Bone marrow (tissue), 2 donors: ENCODE measurements at places on chromosomes 2 and 18.

DNA sequence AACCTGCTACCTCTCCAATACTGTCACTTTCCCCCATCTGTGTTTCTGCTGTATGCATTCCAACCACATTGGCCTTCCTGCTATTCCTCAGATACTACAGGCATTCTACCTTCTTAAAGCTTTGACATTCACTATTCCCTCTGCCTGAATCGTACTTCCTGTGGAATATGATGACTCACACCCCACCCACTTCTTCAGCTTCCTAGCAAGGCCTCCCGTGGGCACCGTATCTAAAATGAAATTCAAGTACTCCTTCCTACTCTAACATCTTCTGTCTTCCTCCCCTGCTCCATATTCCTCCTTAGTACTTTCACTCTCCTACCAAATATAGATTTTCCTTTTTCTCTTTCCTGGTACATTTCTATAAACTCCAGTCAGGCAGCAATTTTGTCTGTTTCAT, 710.4 kb downstream of the RNF144A start:
- DNase-seq, result no peak

DNA sequence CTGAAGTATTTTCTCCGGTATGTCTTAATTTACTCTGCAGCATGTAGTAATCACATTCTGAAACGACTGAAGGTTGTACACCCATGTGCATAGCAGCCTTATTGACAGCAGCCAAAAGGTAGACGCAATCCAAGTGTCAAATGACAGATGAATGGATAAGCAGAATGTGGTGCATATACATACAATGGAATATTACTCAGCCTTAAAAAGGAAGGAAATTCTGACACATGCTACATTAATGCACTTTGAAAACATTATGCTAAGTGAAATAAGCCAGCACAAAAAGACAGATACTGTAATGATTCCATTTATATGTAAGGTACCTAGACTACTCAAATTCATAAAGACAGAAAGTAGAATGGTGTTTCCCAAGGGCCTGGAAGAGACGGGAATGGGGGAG, 88.0 kb upstream of the EFEMP1 start:
- DNase-seq, result no peak

- no peak for DNase-seq
Measured at GRCh38 chr18:48913201-48913600, 37.6 kb downstream of the SMAD7 start.

- no peak for DNase-seq
Measured at GRCh38 chr2:105804266-105804665, 59.6 kb downstream of the NCK2 start.

DNA sequence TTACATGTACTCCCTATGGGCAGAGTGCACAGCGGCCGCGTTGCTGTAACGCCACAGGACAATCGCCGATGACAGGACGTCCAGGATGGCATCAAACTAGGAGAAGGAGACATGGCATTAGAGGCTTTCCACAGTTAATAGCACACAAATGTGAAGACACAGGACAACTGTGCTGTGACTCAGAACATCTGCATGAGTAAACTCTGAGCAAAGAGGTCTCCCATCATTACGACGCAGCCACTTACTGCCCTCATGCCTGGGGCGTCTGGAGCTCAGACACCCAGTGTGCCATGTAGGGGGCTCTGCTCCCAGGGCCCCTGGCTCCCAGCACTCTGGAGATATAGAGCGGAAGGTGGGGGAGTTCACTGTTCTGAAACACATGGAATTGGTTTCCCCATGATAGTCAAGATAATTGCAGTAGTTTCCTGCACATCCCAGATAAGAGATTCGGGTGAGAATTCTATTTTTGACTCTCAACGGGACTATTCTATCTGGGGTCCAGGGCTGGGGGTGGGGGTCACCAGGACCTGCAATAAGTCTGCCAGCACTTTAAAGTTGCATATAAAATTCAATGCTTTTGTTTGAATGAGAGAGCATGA, 168.1 kb downstream of the TMEM163 start:
- DNase-seq, result no peak

DNA sequence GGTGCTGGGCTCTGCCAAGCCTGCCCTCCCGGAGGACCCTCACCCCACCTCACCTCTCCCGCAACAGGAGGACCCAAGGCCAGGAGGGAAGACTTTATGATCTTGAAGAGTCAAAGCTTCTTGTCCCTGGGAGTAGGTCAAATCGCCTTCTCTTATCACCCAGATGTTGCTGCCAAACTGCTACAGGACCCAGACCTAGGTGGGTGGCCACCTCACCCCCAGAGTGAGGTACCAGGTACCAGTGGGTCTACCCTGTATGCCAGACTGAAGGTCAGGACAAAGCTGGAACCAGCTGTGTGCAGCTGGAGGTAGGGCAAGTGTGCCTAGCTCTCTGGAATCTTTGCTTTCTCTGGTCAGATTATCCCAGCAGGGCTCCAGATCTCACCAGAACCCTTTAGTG, 197.2 kb downstream of the ZFP36L2 start:
- DNase-seq, result no peak

- DNase-seq, result no peak
Measured at GRCh38 chr2:208112969-208113368, 11.4 kb downstream of the CRYGD start.

- no peak for DNase-seq
Measured at GRCh38 chr2:145412155-145412554, 892.2 kb upstream of the ZEB2 start.

DNA sequence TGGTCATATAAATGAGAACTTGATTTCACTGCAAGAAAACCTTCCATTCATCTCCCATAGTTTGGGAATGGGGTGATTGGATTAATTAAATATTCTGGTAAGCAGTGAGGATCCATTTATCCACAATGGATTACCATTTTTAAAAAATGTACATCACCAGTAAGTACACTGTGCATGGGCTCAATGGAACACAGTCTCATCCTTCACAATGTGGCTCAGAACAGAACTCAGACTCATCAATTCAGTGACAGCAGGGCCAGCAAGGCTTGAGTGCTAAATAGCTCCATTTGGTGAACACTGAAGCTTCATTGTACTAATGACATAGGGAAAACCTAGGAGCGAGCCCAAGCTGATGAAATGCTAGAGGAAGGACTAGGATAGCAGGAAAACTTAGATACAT, 223.8 kb downstream of the CMPK2 start:
- no peak for DNase-seq

DNA sequence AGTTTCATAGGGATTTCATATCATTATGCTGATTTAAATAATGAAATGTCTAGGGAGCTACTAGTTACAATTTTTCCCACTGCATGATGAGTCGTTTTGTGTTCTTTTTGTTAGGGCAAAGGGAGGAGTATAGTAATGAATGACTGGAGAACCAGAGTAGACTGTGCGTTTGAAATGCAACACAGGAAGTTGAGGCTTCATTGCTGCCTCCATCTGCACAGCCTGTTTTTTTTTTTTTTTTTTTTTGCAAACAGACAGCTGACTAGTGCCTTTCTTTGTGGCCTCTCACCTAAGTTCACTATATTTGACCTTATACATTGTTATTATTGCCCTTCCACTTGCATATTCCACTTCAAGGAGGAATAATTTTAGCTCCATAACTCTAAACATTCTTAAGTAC, 286.7 kb upstream of the LRRTM1 start:
- DNase-seq, result no peak

DNA sequence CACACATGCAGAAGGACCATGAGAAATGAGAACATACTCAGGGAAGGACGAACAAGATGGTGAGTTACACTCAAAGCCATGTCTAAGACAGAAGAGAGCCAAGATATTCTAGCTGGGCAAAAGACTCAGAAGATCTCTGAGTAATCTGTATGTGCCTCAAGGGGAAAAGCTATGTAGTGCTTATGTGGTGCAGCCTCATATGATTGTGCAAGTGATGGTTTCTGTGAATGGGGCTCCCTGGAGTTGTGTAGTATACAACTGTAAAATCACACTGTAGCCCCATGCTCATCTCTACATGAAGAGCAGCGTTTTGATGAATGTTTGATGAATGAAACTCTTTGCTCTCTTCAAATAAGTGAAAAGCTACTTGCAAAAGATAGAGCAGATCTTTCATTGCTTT, 57.5 kb downstream of the OSR1 start:
- DNase-seq, result no peak

DNA sequence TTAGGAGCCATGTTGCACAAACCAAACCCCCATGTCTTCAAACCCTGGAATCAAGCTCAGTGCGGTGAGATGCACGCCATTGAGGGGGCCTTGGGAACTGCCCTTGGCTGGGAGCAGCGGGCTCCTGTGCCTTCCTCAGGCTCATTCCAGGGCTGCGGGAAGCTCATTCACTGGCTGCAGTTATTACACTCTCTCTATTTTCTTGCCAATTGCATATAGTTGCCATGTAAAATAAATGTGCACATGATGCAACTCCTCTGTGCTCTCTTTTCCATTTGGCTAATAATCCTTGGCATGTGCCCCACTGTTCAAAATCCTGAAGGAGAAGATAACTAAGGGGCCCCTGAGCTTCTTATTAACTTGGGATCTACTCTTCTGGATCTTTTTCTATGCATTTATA, 74.7 kb downstream of the KCTD1 start:
- no peak for DNase-seq

DNA sequence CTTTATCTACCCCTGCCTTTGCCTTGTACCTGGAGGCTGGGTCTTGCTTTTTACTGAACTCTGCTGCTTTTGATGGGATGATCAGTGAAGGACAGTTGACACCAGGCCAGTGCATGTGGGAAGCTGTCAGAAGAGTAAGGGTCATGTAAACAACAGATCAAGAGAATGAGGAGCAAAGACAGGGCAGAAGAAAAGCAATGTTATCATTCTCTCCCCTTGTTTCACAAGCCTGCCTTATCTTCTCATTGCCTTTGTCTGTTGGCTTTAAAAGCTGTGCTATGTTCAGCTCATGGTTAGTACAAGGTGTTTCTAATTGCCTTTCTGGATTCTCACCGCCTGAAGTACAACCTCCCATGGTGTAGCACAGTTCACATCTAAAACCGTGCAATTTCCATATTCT, 27.6 kb downstream of the LYPD1 start:
- no peak for DNase-seq

- no peak for DNase-seq
Measured at GRCh38 chr2:10493634-10494281, 45.6 kb upstream of the ODC1 start.

DNA sequence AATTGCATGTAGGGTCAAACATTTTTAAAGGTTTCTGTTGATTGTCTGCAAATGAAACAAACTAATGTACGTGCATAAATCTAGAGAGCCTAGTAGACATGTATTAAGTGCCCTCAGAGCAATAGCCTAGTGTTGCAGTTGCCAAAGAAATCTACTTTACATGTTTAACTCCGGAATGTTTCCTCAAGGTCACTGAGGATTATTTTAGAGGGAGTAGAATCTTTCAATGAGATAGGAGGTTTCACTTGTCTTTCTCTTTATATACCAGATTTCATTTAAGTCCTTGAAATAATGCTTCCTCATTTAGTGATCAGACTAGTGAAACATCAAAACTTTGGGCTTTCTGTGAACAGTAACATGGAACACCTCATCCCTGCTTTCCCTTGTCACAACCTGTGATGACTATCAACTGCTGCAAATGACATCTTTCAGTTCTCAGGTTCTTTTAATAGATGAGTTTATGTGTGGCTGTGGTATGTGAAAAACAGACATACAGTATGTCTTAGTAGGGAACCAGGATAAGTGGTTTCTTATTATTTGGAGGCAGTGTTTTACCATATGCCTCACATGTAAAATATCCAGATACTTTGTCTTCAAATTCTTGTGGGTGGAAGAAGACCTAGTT, 5.5 kb downstream of the UBE2E3 start:
- DNase-seq, result no peak

DNA sequence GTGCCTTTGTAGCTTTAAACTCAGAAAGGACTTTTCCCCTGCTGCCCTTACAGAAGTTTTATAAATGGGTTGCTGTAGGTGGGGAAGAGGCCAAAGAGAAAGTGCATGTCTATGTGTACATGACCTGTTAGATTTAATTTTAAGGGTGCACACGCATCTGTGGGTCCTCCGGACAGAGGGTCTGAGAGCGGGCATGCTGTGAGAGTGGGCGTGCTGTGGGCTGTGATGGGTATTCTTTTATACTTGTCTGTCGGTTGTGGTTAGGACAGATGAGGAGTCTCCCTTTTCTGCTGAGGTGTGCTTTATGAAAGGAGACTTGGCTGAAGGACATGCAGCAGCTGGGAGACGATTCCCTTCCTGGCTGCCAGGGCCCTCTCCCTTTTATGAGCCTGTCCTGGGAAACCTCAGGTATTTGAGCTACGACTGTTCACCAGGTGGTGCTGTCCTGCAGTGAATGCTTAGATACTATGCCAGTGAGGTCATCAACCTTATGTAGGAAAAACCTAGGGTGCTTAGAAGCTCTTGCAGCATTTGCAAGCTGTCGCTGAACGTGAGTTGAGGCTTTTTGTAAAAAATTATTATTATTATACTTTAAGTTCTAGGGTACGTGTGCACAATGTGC, 67.5 kb downstream of the TANC1 start:
- DNase-seq, result no peak

- DNase-seq, result no peak
Measured at GRCh38 chr2:128584296-128584890, 265.7 kb upstream of the HS6ST1 start.

DNA sequence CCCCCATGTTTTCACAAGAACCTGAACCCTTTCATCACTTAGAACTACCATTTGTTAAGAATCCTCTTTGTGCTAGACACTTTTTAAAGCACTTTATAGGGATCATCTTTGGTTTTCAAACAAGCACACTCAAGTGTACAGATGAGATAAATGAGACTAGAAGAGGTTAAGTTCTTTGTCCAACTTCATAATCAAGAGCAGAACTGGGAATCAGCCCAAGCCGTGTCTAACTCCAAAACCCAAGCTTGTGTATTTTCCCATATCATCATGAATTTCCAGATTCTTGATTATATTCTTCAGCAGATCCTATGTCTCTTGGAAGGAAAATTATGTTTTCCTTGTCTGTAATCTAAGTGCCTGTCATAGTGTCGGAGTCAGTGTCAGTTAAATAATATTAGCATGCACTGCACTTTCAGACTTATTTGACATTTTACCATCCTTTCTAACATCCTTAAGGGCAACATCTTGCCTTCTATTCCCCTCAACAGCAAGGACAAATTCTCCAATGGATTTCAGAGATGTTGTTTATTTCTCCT, 123.0 kb upstream of the SETBP1 start:
- no peak for DNase-seq

DNA sequence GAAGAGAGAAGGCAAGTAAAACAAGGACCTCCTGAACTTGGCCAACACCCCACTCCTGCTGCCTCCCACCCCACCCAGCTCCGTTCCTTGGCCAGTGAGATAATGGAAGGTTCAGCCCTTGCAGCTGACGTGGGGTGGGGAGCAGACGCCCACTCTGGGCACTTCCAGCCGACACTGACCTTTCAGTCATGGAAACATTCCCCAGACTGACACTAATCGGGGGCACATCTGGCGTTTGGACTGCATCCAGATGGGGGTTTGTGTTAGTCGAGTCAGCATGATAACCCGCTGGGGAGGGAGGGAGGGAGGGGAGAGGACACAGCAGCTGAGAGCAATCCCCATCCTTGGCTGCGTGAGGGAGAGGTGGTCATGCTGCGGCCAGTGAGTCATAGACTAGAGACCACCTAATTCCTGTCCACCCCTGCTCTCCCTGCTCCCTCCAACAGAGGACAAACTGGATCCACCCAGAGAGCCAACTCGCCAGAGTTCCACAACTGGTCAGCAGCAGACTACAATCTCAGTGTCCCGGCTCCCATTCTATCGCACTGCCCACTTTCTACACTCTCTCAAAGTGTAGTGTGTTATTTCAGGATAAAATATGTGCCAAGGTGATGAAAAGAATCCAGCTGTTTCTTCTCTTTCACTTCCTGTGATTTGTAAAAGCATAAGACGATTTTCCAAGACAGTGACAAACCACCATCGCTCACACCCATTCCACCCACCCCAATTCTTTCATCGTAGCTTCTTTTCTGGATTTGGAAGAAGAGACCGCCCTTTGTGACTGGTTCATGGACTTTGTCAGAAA, 115.4 kb upstream of the PKDCC start:
- DNase-seq, result no peak
